Naive thymus-derived CD8-positive, alpha-beta T cell (primary cell): ENCODE measurements at places on chromosomes 6 and 20.

GRCh38 chr6:123812621-123813020, 9.0 kb downstream of the NKAIN2 start:
- DNase-seq = no peak

DNA sequence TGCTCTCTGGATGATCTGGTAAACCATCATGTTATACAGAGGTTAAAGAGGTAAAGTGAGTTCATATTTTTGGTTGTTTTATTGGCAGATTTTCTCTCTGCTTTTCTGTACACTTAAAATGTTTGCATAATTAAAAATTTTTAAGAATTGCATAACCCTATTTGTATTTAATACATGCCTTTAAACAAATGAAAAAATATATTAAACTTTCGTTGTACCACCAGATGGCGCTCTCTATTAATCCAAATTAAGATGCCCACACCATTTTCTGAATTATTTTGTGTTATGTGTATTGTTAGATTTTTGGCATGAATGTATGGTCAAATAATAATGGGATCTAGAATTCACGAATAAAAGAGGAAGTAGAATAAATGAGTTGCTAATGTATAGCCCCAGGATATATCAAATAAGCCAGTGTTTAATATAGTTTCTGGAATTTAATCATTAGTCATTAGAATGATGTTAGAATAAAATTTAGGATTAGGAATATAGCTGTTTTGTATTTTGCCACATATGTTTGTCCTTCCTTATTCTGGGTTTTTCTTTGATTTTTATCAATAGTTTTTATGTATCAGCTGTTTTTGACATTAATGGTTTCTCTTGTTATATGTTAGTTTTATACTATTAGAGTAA, 38.9 kb downstream of the SMAP1 start:
- DNase-seq = no peak

- peak; percentile 74 for DNase-seq
Measured at GRCh38 chr6:24581084-24581669, 64.8 kb downstream of the KIAA0319 start.

DNA sequence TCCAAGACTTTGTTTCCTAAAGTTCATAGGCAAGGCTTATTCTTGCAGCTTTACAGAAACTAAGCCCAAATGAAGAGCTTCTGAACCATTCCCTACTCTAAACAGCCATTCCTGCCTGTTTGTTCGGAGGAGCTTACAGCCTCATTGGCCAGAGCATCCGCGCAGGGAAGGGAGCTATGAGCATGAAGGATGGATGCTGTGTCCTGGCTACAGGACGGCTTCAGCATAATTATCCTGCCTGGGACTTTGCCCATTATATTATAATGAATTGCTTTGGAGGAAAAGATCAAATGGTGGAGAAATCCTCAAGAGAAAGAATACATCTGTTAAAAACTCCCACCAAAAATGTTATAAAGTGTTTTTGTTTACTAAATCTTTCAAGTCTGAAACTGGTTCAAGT, 378.2 kb upstream of the BTBD3 start:
- no peak for DNase-seq

DNA sequence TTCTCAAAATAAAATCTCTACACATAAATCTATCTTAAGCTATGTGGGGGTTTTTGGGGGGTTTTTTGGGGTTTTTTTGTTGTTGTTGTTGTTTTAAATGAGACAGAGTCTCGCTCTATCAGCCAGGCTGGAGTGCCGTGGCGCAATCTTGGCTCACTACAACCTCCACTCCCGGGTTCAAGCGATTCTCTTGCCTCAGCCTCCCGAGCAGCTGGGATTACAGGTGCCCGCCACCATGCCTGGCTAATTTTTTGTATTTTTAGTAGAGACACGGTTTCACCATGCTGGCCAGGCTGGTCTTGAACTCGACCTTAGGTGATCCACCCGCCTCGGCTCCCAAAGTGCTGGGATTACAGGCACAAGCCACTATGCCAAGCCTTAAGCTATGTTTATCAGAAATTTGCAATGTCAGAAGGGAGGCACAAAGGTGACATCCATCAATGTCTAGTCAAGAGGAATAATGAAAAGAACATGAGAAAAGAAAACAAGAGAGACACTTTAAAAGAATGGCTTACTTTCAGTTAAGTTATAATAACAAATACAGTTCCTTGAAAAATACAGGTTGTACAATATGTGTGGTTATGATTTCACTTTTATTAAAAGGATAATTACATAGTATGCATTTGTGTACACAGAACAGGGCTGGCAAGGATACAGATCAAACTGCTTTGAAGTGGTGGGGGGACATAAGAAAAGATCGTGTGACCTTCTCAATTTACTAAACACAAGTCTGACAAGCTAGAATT, 28.6 kb downstream of the SLC23A2 start:
- DNase-seq = no peak

- DNase-seq = no peak
Measured at GRCh38 chr6:2980465-2980855, 9.1 kb upstream of the SERPINB6 start.

- DNase-seq = no peak
Measured at GRCh38 chr6:63525186-63525878, 46.9 kb upstream of the LOC128125822 start.

DNA sequence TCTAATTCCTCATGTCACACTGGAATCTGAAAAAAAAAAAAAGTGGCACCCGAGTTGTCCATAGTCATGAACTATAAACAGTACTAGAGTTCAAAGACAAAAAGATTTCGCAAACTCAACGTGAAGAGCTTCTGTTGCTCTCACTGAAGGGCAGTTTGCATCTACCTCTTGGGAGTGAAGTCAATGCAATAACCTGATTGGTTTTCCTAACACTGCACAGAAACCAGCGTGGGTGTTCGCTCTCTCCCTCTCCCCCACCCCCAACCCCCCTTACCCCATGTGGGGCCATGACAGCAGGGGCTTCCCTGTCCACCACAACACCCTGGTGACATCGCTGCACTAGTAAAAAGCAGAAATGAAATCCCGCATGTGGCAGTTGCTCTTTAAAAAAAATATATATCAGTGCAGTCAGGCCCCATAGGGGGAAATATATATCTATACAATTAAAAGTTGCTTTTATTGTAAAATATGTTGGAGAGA, 66.9 kb downstream of the GMPR start:
- no peak for DNase-seq

GRCh38 chr20:43389839-43390626, 67.7 kb upstream of the SRSF6 start:
- no peak for DNase-seq

GRCh38 chr6:138582573-138582972, 83.3 kb upstream of the NHSL1 start:
- DNase-seq = no peak

DNA sequence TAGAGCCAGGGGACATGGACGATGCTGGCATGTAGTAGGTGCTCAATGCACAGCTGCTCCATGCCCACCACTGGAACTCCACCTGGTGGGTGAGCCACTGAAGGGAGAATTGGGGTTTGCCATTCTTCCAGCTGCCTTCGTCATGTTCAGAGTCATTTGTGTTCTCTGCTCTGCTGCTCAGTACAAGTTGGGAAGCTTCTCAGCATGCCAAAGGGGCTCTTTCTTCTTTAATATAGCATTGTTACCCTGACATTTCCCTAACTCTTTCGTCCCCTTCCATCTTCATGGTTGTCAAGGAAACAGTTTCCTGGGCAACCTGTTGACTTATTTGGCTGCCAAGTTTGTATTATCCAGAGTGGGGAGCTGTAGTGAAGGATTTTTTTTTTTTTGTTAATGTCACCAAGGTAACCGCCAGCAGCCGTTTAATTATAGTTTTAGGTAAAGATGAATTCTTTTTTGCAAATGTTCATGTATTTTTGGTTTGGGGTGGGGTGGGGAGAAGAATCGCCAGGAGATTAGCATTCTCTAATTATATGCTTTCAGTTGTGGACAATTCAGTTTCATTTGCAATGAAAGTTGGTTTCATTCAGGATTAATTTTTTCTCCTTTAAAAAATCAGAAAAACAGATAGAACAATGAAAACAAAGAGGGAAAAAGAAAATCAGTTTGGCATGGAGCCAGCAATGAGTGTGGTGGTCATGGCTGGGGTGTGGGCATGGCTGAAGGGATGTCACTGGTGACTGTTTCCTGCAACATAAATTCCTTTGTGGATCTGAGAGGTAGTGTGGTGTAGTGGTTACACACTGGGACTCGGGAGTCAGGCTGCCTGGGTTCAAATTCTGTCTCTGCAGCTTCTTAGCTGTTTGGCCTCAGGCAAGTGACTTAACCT, 73.0 kb upstream of the KCNG1 start:
- no peak for DNase-seq

DNA sequence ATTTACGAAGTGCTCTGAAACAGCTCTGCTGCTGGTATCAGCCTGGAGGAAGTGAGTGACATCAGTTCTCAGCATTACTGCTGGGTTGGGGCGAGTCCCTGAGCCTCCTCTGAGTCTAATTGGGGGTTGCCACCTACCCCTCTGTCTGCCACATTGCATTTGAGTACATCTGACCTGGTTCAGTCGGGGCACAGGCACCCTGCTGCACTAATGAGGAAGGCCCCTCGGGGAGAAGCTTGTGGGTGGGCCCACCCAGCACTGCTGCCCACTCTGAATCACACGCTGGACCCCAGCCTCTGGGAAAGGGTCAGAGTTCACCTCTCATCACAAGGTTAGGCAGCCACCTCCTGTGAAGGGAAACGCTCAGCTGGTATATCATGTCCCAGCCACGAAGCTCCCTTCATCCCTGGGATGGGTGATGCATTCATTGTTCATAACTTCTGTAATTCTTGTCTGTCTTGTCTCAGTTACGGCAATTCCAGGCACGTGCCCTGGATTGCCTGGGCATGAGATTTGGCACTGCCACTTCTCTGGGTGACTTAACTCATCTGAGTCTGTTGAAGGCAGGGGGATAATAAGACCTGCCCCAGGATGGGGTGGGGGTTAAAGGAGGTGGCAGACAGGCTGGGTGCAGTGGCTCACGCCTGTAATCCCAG, 13.3 kb downstream of the DNMT3B start:
- DNase-seq = no peak

- no peak for DNase-seq
Measured at GRCh38 chr20:43046966-43047365, 142.7 kb downstream of the PTPRT start.
